ENCODE measurements at places on chromosomes 12 and 14.

GRCh38 chr12:54126696-54127537 lies 61.9 kb downstream of the SMUG1 start:
- DNase-seq, result no peak

GRCh38 chr14:68786491-68787091 lies 6.3 kb downstream of the ZFP36L1 start:
- no peak for DNase-seq

- DNase-seq, result no peak
These were observed 383.7 kb downstream of the EGLN3 start for GRCh38 chr14:33567023-33567728.

- DNase-seq, result no peak
These were observed 53.8 kb downstream of the TRIM9 start for GRCh38 chr14:51041108-51041531.

GRCh38 chr14:23102801-23103200 lies 2.0 kb downstream of the CIROP start:
- DNase-seq, result no peak

DNA sequence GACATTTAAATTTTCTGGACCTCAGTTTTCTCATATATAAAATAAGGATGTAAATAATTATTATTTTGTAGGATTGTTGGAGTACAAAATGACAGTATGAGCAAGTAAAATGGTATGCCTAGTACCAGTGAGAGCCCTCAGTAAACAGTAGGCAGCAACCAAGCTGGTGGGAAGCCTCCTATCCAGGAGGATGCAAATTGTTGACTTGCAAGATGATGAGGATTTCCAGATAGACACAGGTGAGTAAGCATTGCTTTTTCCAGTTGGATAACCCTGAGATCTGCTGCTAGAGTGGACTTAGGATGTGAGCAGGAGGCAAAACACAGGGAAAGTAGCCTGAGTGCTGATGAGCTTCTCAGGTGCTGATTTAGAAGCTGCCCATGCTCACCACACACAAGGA lies 28.2 kb upstream of the AMIGO2 start:
- DNase-seq, result no peak

DNA sequence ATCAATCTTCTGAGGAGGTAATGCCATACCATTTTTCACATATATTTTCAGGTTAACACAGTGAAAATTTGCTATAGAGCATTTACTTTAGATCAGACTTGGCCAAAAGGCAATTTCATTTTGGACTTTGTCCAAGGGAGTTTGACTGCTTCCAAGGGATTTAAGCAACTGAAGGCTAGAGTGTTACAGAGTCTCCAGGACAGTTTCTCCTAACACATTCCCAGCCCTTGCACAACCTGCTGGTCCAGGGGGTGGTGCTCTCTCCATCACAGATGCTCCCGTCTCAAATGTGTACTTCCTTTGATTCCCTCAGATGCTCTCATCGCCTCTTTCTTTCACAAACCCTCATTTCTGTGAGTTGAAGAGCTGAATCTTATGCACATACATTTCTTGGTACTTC lies 143.1 kb downstream of the TPH2 start:
- DNase-seq, result no peak

GRCh38 chr12:62933602-62934238 lies 1.2 kb downstream of the PPM1H start:
- no peak for DNase-seq

DNA sequence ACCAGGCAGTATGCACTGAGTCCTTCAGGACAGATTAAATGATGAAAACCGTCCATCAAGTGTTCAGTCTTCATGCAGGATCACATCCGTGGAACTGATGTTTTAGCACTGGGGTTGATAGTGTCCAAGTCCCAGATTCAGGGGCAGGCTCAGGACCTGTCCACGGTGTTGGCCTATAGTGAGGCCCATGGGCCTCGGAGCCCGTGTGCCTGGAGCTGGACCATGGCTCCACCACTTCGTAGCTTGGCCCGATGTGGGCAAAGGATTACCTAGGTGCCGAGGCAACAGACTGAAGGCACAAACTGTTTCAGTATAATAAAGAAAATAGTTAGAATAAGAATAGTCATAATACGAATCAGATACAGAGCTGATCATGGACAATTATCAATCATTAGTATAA lies 41.8 kb downstream of the DDX51 start:
- DNase-seq, result no peak

- DNase-seq, result no peak
These were observed 45.7 kb downstream of the WDR20 start for GRCh38 chr14:102185360-102185759.

DNA sequence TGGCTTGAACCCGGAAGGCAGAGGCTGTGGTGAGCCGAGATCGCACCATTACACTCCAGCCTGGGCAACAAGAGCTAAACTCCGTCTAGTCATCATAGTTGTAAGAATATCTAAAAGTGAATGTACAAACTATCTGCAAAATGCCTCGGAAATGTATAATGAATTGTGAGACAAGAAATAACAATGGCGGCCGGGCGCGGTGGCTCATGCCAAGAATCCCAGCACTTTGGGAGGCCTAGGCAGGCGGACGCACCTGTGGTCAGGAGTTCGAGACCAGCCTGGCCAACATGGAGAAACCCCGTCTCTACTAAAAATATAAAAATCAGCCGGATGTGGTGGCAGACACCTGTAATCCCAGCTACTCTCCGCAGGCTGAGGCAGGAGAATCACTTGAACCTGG lies 9.7 kb downstream of the PPP2R5E start:
- DNase-seq, result no peak

DNA sequence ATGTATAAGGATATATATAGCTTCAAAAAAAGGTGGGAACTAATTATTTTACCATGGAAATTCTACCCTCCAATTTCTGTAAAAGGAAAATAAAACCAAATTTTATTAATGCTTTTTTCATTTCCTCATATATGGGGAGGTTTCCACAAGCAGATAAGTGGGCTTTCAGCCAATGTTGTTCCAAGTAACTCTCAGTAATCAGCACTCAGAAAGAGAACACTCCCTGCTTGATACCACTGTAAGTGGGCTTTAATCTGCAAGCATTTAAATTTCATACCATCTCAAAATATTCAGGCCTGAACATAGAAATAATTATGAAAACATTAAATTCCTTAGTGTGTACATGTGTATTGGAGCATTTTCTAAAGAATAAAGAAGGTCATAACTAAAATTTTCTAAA lies 827.6 kb downstream of the C12orf50 start:
- no peak for DNase-seq

GRCh38 chr12:104345234-104346066 lies 41.9 kb downstream of the EID3 start:
- DNase-seq, result no peak

GRCh38 chr14:75289840-75290388 lies 11.3 kb downstream of the FOS start:
- no peak for DNase-seq
